Glutamatergic neuron (in vitro differentiated cells): ENCODE measurements at places on chromosomes 4 and X. TPM values are rescaled to one million over a fixed set of nuclear protein-coding genes. Genes with fewer than 3 reads are reported as not detected.

- no peak for DNase-seq
These were observed 171.0 kb downstream of the RAPGEF2 start for GRCh38 chr4:159273841-159274240.

TRAM1L1 gene
- total RNA-seq = 6.5 TPM

DNA sequence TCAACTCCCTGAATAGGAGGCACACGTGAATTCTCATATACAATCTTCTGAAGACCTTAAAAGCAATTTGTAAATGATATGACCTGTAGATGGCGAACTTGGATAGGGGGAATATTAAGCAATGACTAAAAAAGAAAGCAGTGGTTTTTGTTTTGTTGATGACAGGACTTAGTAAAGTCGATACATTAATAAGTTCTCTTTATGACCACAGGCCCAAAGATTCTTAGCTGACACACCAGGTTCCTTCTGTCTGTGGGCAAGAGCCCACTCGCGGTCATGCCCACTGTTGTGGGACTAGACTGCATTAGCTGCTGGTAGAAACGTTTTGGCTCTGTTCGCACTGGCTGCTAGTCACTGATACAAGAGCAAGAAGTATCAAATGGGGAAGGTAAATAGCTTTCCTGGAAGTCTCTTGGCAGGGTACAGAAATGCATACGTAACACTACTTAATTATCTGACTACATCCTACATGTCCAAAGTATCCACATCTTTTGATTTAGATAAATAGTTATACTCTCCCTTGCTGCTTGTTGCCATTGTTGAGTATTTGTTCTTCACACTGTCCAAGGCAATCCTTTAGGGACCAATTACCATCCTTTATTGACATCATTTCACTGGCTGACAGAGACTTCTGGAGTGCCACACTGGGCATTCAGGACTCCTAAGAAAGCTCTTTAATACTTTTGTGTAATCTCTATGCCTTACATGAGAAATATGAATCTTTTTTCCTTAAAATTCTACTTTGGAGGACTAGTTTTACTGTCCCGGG lies 31.0 kb downstream of the ALPK1 start:
- no peak for DNase-seq

DNA sequence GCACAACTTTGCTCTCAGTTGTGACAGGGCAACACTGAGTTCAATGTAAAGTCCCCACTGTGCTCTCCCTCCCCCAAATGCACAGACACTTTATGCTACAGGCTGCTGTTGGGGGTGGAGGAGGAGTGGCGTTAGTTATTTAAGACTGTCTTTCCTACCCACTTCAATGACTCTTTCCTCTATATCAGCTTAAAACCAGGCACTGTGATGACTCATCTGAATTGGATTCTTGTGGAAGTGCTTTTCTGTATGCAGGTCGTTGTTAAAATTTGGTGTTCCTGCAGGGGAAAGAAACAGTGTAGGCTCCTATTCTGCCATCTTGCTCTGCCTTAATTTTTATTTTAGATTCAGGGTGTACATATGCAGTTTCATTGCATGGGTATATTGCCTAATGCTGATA lies 1157.2 kb upstream of the ADGRL3 start:
- DNase-seq = no peak

SLC26A1 gene
- total RNA-seq = 0.54 TPM

DNA sequence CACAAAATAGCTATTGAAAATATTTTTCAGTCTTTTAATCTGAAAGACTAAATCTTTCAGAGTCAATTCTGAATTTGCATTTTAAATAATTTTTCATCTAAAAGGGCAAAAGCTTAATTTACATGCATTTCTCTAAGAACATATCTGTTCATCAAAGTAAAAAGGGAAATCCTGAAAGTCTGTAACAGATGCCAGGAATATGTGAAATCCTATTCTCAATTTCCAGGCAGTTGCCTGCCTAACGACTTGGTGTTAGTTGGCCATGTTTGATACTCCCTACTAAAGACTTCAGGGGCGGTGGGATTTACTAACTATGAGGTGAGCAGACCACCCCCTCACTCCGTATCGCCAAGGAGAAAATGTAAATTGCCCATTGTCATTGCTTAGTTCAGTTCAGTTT lies 136.8 kb downstream of the KIT start:
- DNase-seq = no peak

GRCh38 chrX:100979881-100980607 lies 10.5 kb downstream of the ARL13A start:
- no peak for DNase-seq
